ENCODE measurements at places on chromosomes 1 and 21. TPM values are rescaled to one million over a fixed set of nuclear protein-coding genes. Genes with fewer than 3 reads are reported as not detected.

Gene CASZ1
- 25.8 TPM for total RNA-seq

Gene FNBP1L
- 12.6 TPM for total RNA-seq

Gene NLRP3
- total RNA-seq, result 0.11 TPM

Gene PLA2G2F
- total RNA-seq, result not detected

GRCh38 chr1:34984435-34984792, 733 bp downstream of the TMEM35B start:
- DNase-seq, result no peak

GRCh38 chr1:208475951-208476845, 232.0 kb upstream of the PLXNA2 start:
- no peak for DNase-seq

- DNase-seq, result no peak
Observed at GRCh38 chr1:54794451-54795355, 6.4 kb downstream of the TTC22 start.

DNA sequence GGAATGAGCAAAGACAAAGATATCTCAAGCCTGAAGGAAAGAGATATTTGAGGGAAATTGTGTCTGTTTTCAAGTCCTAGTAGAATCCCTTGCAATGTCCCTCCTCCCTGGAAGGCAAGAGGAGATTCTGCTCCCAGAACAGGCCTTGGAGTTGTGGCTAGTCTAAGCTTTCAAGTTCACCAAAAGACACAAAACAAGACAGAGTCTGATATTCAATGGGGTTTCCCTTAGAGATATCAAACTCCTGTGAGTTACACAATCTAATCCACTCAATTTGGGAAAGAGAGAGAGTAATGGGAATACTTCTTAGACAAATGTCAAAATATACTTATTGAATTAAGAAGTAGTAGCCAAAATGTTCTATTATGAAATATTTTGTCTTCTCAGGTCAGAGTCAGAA, 162.8 kb upstream of the ADAMTS5 start:
- DNase-seq, result no peak

All from ascending aorta (tissue), 2 donors.